A549 treated with AZD2906 at 1 μM for 4 hours (cell line): ENCODE measurements at places on chromosomes 1 and 21. TPM values are rescaled to one million over a fixed set of nuclear protein-coding genes. Genes with fewer than 3 reads are reported as not detected.

Gene KCND3
- 0.02 to 0.03 TPM (median 0.03 TPM) in 3 of 5 replicates, not detected in the others for total RNA-seq

Gene PTCH2
- total RNA-seq = 0.11 to 0.30 TPM (median 0.23 TPM) in 5 replicates

Gene TINAGL1
- total RNA-seq = 0.31 to 0.72 TPM (median 0.55 TPM) in 5 replicates

Gene S100B
- not detected in 5 replicates for total RNA-seq
